ENCODE measurements at places on chromosomes 4 and X.

GRCh38 chrX:43016021-43016420 is 238.1 kb upstream of the PPP1R2C start:
- DNase-seq = no peak

DNA sequence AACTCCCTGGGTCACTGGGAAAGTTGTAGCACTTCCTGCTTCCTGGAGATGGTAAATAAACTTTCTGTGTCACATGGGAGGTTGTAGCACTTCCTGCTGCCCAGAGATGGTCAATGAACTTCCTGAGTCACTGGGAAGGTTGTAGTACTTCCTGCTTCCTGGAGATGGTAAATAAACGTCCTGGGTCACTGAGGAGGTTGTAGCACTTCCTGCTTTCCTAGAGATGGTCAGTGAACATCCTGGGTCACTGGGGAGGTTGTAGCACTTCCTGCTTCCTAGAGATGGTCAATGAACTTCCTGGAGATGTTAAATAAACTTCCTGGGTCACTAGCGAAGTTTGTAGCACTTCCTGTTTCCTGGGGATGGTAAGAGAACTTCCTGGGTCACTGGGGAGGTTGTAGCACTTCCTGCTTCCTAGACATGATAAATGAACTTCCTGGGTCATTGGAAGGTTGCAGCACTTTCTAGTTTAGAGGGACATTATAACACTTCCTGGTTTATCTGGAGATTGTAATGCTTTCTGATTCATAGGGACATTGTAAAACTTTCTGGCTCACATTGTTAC is 62.3 kb upstream of the CD99 start:
- no peak for DNase-seq

GRCh38 chr4:167867191-167867590 is 225.1 kb upstream of the ANXA10 start:
- no peak for DNase-seq

- DNase-seq = no peak
These were observed 116.0 kb downstream of the ZNF827 start for GRCh38 chr4:145822581-145822980.

DNA sequence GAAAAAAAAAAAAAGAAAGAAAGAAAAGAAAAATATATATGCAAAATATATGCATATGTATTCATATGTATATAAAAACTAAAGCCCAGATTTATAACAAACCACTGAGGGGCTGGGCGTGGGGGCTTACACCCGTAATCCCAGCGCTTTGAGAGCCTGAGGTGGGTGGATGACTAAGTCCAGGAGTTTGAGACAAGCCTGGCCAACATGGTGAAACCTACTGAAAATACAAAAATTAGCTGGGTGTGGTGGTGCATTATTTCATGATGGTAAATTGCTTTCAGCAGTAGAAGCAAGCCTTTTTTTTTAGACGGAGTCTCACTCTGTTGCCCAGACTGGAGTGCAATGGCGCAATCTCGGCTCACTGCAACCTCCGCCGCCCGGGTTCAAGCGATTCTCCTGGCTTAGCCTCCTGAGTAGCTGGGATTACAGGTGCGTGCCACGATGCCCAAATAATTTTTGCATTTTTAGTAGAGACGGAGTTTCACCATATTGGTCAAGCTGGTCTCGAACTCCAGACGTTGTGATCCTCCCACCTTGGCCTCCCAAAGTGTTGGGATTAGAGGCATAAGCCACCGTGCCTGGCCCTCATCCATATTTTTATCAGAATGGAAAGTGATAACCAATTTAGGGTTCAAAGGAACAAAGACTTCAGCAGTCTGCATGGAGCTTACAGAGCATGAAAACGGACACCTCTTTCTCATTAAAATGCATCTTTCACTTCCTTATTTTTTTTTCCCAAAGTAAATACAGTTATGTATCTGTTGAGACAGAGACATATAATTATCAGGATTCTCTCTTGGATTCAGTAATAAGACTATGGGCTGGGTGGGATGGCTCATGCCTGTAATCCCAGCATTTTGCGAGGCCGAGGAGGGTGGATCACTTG is 27.7 kb upstream of the MOB1B start:
- no peak for DNase-seq

- DNase-seq = no peak
These were observed 224.7 kb downstream of the ANTXR2 start for GRCh38 chr4:79848329-79848728.

DNA sequence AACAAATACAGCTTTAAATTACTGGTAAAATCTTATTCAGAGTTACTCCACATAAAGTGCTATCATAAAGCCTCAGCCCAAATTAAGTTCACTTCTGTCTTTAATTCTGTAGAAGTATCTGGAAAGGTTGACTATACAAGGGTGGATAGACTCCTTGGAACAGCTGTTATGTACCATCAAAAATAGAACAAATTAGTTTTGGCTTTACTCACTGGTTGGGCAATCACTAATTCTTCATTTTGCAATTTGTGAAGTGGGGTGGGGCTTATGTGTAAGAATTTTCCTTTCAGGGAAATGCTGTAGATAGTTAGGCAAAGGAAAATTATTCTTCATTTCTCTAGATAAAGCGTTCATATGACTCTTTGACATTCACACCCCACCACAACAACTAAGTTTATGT is 7.8 kb downstream of the DIAPH2 start:
- DNase-seq = no peak

GRCh38 chr4:182916483-182917181 is 554 bp downstream of the DCTD start:
- peak; percentile 72 for DNase-seq

- DNase-seq = no peak
These were observed 93.6 kb upstream of the FTHL17 start for GRCh38 chrX:31165241-31166035.

DNA sequence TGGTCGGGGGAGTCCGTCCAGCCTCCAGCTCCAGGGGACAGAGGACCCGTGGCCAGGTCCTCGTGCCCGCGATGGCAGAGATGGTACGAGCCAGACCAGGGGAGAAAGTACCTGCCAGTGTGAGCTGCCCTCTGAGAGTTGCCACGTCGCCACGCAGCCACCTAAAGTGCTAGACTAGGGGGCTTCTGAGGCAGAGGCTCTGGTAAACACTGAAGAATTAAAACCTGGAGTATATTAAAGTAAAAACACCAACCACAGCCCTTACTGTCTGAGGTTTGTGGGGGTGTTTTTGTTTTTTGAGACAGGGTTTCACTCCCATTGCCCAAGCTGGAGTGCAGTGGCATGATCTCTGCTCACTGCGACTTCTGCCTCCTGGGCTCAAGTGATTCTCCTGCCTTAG is 60.1 kb upstream of the SORCS2 start:
- no peak for DNase-seq

GRCh38 chrX:49978176-49978575 is 55.8 kb downstream of the CLCN5 start:
- DNase-seq = no peak

- DNase-seq = no peak
These were observed 486.5 kb downstream of the ARAP2 start for GRCh38 chr4:35757836-35758235.

- DNase-seq = no peak
These were observed 325.7 kb downstream of the PCDH7 start for GRCh38 chr4:31045724-31046318.

DNA sequence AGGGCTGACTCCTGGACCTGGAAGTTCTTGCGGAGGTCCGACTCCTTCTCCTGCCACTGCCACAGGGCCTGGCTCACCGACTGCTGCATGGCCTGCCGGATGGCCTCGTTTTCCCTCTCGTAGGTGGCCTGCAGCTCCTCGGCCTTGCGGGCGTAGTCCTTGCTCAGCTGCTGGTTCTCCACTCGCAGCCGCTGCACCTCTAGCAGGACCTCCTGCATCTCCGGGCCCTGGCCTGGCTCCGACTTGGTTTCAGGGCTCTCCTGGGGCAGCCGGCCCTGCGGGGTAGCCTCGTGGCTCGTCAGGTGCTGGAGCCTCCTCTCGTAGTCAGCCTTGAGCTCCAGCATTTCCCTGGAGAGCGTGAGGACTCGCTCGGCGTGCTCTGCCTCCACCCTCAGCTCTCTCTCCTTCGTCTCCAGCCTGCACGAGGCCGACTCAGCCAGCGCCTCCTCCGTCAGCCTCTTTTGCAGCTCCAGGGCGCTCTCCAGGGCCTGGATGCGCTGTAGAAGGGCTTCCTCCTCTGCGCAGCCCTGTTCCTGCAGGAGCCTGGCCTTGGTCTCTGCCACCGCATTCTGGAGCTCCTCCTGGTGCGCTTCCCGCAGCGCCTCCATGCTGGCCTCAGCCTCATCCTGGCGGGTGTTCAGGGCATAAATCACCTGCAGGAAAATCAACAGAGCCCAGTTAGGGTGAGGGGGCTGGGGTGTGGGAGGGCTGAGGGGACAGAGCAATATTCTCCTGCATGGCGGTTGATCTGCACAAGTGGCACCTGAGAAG is 72.2 kb downstream of the FAM184B start:
- DNase-seq = no peak

DNA sequence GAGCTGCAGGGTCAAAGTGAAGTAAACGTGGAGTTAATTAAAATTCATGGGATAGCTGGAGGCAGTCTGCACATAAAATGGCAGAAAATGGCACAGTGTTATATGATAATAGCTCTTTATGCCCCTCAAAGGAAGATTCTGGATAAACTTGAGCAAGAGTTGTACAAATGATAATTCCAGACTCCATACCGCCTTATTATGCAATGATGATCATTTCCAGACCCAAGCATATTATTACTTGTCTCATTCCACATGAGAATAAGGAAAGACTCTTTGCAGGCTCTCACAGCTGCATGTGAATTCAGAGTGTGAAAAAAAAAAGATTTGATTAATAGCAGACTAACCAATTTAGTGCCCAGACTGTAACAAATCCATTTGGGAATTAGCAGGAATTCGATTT is 105.4 kb downstream of the STK32B start:
- DNase-seq = no peak

GRCh38 chr4:113012786-113013185 is 36.7 kb upstream of the ANK2 start:
- DNase-seq = no peak

- DNase-seq = no peak
These were observed 10.2 kb downstream of the ANK2 start for GRCh38 chr4:113059449-113060182.

- DNase-seq = no peak
These were observed 50.7 kb downstream of the CHST7 start for GRCh38 chrX:46624090-46624786.

GRCh38 chrX:67612231-67612630 is 68.4 kb downstream of the AR start:
- DNase-seq = no peak

GRCh38 chr4:89939994-89940393 is 45.3 kb downstream of the MMRN1 start:
- DNase-seq = no peak

GRCh38 chr4:155952501-155952901 is 1.2 kb downstream of the CTSO start:
- no peak for DNase-seq

DNA sequence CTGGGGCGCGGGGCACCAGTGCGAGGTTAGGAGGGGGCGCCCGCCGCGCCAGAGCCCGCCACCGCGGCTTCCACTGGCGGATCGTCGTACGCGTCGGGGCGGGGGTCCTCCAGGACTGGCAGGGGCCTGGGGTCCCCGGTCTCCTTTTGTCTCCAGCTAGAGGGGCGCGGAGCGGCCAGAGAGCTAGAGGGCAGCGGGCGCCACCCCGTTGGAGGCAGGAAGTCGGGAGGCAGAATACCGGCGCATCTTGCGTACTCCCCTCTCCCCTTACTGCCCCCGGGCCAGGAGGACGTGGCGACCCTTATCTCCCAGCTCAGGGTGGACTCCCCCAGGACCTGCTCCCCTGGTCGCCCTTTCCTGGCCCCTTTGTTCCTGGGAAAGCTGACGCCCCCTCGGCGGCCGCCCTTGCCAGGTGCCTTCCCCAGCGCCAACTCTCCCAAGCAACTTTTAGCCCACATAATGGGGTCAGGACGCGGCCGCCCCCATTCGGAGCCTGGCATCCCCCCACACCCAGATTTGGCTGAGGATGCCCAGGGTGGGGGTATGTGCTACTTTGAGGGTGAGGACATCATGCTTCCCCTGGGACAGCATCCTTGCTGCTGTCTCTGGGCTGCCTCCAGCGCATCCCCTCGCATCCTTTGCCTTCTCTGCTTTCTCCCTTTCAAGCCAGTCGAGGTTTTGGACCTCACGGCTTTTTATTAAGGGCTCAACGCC is 933 bp downstream of the CNKSR2 start:
- DNase-seq = peak; percentile 48

GRCh38 chr4:27463816-27464215 is 603.2 kb downstream of the STIM2 start:
- no peak for DNase-seq

DNA sequence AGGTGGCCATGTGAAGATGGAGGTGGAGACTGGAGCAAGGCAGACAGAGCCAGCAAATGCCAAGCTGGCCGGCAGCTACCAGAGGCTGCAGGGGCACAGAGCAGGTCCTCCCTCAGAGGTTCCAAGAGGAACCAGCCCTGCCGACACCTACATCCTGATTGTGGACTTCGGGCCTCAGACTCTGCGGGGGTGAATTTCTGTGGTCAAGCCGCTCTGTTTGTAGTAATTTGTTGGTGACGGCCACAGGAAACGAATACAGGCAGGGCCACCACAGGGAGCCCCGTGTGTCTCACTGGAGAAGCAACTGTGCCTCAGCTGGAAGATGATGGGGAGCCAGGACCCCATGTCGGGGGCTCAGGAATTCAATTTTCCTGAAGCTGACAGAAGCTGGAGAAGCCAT is 28.3 kb downstream of the ZFYVE28 start:
- no peak for DNase-seq

DNA sequence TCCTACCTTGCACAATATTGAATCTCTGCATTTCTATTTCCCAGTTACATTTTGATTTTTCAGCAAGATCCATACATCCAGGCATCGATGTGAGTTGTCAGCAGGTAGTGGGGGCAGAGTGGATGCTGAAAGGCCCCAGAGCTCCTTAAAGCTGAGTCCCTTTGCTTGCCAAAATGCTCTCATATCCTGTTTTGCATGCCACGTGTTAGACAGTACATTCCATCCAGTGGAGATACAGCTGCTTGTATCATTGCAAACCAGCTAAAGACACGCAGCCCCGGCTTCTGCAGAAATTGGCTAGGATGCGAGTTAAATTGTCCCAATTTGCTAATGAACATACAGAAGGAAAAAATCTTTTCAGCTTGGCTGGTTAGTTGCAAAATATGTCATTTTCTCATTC is 179.6 kb upstream of the MXRA5 start:
- no peak for DNase-seq

- no peak for DNase-seq
These were observed 296.2 kb downstream of the FRMPD4 start for GRCh38 chrX:12434493-12434892.

GRCh38 chr4:1834047-1834775 is 21.7 kb downstream of the LETM1 start:
- no peak for DNase-seq

- DNase-seq = no peak
These were observed 61.8 kb downstream of the POLR2B start for GRCh38 chr4:57040510-57040909.

DNA sequence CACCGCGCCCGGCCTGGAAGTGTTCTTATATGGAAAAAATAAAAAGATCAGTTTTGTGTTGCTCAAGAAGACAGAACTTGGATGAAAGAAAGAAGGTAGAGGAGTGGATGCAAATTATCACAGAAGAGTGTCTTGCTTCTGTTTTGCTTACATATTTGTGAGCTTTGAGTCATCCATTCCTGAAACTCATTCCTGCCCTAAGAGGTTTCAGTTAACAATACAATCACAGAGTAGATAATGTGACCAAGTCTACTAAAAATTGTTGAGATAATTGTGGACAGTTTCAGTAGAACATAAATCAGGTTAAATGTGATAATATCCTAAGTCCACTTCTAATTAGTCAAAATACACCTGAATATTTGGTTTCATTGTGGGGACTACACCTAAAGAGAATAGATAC is 26.4 kb upstream of the LRCH2 start:
- DNase-seq = no peak
